ENCODE measurements at places on chromosomes 7 and 10.

DNA sequence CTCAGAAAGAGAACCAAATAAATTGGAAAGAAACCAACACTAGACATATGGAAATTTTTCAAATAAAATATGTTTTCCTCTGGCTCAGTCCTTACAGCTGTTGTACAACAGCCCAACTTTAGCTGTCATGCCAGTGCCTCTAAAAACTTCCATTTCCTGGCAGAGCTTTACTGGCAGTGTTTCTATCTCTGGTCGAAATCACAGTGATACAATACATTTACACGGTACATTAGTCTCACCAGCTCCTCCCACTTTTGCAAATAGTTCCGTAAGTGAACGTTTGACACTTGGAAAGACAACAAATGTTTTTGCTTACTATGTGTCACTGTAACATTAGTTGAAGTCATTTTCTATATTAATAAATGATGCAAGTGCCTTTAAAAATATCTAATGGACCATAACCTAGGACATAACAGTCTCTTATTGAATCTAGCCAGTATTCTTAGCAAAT lies 29.8 kb downstream of the BCAP29 start:
- DNase-seq = no peak

DNA sequence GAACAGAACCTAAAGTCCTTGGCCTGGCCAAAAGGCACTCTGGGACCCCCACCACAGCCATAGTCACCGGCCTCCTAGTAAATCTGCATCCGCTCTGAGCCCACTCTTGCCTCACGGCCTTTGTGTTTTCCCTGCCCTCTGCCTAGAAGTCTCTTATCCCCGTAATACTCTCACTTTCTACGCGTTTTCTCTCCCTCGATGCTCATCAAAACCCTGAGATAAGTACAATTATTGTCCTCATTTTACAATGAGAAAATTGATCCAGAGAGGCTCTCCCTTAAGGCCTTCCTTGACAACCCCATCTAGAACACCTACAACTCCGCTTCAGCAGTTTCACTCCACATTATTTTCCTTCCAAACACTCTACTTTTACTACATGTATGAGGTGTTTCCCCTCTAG lies 1.5 kb upstream of the SFXN4 start:
- no peak for DNase-seq

DNA sequence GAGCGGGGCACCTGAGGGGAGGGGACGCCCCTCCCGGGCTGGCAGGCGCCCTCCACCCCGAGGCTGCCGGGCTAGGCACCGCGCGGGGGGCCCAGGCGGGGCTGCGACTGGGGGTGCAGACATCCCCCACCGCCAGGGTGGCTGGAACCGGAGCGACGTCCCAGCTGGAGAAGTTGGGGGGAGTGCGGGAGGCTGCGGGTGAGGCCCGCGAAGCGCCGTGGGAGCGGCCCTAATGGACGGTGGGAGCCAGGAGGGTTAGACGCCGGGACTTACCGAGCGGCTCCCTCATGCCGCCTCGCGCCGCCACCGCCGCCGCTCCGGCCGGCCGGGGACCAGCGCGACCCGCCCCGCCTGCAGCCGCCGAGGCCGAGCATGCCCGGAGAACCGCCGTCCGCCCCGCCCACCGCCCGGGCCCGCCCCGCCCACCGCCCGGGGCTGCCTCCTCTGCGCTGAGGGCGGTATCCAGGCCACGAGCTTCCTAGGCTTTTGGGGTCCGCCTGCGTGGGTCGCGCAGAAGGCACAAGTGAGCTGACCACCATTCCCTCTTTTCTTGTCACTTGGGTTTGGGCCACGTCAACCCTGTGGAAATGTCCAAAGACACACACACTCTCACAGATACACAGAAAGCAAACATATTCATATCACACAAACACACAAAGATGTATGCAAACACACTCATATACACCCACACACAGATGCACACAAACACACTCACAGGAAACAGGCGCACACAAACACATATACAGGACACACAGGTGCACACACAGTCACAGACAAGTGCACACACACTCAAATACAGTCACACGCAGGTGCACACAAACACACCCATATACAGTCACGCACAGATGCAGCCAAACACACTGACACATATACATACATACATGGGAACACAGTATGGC lies at the start of gene JCAD:
TSS of gene JCAD (minus strand) at position 378 of the 899 bp plus-strand sequence. CDS start 11,774 bp downstream, outside the sequence.
- no peak for DNase-seq

DNA sequence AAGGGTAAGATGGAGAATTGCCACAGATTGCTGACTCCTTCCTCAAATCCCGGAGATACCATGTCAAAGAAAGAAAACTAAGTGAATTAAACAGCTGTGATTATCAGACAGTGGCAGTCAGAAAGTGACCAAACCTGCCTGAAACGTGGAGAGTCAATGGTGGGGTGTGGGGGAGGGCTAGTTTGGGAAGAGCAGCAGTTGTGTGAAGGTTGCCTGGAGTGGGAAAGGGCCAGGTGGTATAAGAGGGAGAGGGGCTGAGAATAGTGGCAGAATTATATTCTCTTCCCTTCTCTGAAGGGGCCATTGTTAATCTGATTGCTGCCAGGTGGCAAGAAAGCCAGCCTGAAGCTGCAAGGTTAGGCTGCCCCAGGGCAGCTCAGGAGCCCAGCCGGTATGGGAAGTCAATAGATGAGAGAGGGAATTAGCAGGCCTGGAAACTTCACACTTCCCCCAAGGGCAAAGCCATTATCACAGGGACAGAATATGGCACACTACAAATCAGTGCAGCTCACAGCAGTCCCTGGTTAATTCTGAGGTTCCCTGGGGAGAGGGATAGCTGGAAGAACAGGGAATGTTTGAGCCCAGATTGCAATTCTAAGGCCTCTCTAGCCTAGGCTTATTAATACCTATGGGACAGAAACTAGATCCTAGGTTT lies 83.9 kb upstream of the ITGB1 start:
- DNase-seq = no peak

- DNase-seq = no peak
Measured at GRCh38 chr7:85004402-85004801, 182.5 kb downstream of the SEMA3D start.

- no peak for DNase-seq
Measured at GRCh38 chr7:82964150-82964882, 198.4 kb downstream of the PCLO start.

GRCh38 chr7:101115215-101115614 lies 11.7 kb upstream of the SERPINE1 start:
- no peak for DNase-seq

DNA sequence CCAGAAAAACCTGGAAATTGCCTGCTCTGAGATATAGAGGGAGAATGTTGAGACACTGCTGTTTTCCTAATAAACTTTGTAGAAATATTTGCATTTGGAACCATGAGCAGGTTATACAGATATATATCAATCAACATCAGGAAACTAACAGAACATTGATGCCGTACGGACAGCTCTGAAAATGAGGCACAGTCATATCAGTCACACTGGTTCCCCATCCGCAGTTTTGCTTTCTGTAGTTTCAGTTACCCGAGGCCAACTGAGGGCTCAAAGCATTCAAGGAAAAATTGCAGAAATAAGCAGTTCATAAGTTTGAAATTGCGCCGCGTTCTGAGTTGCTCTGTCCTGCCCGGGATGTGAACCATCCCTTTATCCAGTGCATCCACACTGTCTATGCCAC lies 137.9 kb downstream of the KLF6 start:
- DNase-seq = no peak

GRCh38 chr7:116328161-116328560 lies 117.8 kb downstream of the TES start:
- no peak for DNase-seq

- DNase-seq = no peak
Measured at GRCh38 chr10:3595736-3596135, 189.3 kb downstream of the KLF6 start.

GRCh38 chr7:6074612-6075380 lies 43.6 kb downstream of the ANKRD61 start:
- no peak for DNase-seq

DNA sequence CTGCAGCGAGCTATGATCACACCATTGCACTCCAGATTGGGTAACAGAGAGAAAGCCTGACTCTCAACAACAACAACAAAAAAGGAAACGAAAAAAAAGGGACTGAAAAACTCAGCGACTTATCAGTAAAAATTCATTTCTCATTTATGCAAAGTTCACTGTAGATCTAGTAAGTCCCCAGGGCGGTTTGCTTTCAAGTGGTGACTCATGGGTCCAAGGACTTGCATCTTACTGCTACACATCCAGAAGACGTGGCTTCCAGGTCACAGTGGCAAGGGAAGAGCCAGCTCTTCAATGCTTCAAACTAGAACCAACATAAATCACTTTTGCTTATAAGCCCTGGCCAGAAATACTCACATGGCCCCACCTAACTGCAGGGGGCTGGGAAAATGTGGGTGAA lies 178.3 kb upstream of the AUTS2 start:
- no peak for DNase-seq

DNA sequence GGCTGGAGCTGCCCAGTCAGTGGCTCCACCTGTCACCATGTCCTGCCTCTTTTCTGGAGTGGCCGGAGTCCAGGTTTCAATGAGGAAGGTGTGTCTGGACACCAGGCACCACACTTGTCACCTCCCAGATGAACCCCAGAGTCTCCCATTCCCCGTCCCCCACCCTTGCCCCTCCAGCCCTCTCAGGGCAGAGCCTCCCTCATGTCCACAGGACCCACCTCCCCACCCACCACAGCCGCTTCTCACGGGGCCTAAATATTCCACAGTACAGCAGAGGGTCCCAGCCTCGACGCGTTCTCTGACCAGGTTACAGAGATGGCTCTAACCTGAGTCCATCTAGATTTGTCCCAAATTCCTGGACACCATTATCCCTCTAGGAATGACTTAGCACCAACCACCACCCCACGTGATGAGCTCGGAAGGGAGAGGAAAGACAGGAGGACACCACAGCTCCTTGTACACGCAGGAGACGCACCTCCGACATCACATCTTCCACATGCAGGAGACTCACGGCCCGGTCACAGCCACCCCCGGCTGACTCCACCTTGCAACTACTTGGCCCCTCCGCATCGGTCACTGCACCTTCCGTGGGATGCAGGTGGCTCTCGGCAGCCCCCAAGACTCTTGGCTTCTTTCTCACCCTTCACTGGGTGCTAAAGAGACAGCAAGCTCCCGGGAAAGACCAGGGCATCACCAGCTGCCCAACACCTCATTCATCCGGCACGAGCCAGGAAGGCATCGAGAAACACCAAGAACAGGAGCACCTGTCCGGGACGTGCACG lies 560.2 kb downstream of the DNAJB6 start:
- no peak for DNase-seq

- no peak for DNase-seq
Measured at GRCh38 chr7:117129521-117129955, 176.2 kb downstream of the ST7 start.
